CD4-positive, alpha-beta T cell (primary cell): ENCODE measurements at places on chromosomes 11 and 22.

GRCh38 chr11:71153005-71153390, 99.4 kb downstream of the SHANK2 start:
- DNase-seq: no peak

DNA sequence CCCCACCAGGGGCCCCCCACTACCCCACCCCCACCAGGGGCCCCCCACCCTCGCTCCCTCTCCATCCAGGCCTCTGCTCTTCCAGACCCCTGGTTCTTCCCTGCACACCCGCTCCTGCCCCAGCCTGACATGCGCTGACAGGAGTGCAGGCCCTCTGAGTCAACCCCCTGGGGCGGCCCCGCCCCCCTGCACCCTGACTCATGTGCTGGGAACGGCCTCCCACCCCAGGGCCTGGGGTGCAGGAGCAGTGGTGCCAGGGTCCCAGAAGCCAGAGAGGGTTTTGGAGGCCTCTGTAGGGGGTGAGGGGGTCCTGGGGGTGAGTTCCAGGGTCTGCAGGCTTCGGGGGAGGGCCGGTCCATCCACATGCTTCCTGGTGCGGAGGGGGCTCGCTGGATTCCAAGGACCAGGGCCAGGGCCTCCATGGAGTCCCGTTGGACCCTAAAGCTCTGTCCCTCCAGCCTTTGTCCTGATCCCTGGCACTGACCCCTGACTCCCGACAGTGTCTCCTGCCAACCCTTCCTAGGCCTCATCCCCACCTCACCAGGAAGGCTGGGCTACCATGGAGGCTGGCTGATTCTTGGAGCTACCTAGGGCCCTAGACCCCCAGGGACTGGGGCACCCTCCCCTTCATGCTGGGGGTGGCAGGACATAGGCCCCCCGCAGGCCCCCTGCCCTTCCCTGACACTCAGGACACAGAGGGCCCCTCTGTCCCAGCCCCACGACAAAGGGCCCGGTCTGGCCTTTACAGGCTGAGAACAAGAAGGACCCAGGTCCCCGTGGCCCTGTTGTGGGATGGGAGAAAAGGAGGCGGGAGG, 583 bp upstream of the PKP3 start:
- no peak for DNase-seq

- DNase-seq: no peak
Measured at GRCh38 chr11:134370526-134371435, 39.0 kb downstream of the GLB1L2 start.

- DNase-seq: no peak
Measured at GRCh38 chr11:86176165-86176884, 68.2 kb upstream of the EED start.

DNA sequence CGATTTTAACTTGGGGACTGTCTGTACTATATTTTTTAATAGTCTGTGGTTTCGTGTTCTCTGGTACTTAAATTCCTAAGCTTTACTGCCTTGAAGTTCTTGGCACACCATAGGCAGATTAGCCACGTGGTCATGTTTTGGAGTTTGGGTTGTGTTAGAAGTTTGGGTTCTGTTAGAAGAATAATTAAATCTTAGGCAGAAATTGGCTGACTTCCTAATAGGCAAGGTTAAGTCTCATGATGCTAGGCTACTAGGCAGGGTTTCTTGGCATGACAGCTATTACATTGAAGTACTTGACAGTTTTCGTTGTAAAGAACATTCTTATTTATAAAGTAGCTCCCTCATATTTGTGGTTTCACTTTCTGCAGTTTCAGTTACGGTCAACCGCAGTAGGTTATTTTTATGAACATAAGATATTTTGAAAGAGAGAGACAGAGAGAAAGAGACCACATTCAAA, 30.0 kb upstream of the MMP7 start:
- no peak for DNase-seq

DNA sequence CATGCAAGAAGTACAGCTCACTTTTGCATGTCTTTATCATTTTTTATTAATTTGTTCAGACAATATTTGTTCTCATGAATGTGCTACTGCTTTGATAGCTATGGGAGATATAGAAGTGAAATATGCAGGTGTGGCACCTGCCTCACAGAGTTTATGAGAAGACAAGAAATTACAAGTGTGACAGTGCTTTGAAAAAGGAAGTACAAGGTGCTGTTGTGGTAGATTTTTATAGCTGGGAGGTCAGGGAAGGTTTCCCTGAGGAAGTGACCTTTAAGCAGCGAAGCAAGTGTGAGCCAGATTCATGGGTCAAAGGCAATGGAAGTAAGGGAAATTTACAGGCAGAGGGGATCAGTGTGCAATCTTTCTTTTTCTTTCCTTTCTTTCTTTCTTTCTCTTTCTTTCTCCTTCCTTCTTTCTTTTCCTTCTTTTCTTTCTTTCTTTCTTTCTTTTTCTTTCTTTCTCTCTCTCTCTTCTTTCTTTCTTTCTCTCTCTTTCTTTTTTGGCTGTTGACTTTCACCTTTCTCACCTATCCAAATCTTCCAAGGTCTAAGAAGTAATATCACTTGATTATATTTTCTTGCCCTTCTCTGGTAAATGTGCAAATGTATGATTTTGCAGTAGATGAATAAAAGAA, 6.4 kb upstream of the BMAL1 start:
- no peak for DNase-seq

- no peak for DNase-seq
Measured at GRCh38 chr22:21937041-21937820, 15.4 kb downstream of the PPM1F start.

- DNase-seq: no peak
Measured at GRCh38 chr22:43955883-43956782, 891 bp downstream of the SAMM50 start.

GRCh38 chr11:121968638-121969037, 147.4 kb downstream of the BLID start:
- no peak for DNase-seq

- DNase-seq: no peak
Measured at GRCh38 chr22:36358533-36359469, 29.0 kb downstream of the MYH9 start.

- no peak for DNase-seq
Measured at GRCh38 chr22:32325811-32326237, 31.8 kb upstream of the RFPL3 start.

DNA sequence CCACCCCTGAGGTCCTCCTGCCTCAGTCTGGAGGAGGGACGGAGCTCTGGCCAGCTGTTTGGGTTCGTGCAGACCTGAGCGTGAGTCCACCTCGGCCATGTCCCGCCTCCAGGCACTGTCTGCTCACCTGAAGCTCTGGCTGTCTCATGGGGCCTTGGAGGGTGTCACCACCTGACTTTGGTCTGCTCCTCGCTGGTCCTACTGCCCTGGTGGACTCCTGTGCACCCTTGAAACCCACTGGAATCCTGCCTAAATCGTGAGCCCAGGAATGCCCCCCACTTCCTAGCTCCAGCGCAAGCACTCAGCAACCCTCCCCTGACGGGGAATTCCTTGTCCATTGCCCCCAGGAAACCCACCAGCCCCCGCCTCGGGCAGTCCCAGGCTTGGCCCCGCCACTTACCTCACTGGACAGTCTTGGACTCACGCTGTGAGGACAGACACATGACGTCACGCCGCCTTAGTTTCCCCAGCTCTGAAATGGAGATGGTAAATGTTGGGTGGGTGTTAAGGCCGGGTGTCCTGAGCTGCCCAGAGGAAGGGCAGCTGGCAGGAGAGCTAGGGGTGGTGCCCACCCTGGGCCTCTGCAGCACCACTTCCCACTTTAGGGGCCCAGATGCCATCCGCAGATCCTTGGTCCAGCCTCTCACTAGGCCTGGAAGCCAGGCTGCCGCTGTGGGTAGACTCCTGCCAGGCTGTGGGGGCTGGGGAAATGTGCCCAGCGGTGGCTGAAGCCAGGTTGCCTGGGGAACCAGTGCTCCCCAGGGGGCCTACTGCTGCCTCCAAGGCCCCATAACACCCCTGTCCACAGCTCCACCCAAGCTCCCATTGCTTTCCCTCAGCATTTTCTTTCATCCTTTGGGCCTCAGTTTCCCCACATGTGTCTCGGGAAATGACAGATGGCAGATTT, 18.2 kb upstream of the TBX1 start:
- no peak for DNase-seq

GRCh38 chr11:67345920-67346819, 7.2 kb downstream of the POLD4 start:
- DNase-seq: no peak
